ENCODE measurements at places on chromosomes 4 and X. TPM values are rescaled to one million over a fixed set of nuclear protein-coding genes. Genes with fewer than 3 reads are reported as not detected.

DNA sequence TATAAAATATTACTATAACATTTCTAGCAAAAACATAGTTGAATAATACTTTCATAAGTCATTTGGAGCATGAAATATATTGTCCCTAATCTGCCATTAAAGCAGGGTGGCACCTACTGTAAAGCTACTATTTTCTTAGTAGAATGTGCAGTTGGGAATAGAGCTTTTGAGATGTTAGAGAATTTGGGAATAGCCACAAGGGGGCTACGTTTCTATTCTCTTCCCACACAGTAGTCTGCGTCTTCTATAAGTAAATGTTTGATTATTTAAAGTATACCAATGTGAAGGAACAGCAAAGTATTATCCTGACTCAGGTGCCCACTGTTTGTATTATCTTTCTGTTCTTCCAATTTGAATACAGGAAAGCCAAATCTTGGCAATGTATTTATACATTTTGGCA lies 323.2 kb upstream of the GIMD1 start:
- DNase-seq, result peak; percentile 7

GRCh38 chr4:185110375-185110823 lies 32.7 kb upstream of the SLC25A4 start:
- no peak for DNase-seq

- DNase-seq, result no peak
These were observed 286.4 kb downstream of the CRLF2 start for GRCh38 chrX:926070-926469.

ARAP2 gene
- 5.0 TPM for polyA plus RNA-seq

CT83 gene
- polyA plus RNA-seq, result not detected

PPP1R2C gene
- polyA plus RNA-seq, result not detected

DNA sequence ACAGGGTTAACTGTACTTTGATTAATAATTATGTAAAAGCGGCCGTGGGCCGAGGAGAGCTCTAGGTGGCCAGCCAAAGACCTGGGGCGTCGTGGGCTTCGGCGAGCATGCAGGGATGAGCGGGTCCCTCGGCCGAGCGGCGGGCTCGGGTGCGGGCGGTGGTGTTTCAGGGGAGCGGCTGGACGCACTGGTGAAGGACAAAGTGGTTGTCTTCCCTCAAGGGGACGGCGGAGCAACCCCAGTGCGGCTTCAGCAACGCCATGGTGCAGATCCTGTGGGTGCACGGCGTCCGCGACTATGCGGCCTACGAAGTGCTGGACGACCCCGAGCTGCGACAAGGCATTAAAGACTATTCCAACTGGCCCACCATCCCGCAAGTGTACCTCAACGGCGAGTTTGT lies 103.0 kb upstream of the C1GALT1C1 start:
- DNase-seq, result no peak

- DNase-seq, result no peak
These were observed 67.3 kb downstream of the AFAP1 start for GRCh38 chr4:7872264-7872771.

SLIT2 gene
- 112 TPM for polyA plus RNA-seq

DNA sequence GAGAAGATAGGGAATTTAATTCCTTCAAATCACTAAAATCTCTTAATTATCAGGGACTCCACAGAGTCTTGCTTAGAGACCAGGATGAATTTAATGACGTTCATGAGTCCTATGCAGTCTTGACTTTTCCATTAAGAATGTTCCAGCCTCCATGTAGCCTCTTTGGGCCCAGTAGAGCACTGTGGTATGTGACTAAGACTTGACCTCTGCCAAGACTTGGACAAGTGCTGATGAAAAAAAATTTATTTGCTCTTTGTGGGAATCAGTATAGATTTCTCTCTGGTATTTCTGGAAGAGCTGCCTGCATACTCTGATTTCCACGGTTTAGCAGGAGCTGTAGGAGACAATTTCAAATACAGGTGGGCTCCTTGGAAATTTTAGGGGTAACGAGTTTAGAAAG lies 40.6 kb downstream of the CHRDL1 start:
- DNase-seq, result no peak

ZBTB49 gene
- 12.7 TPM for polyA plus RNA-seq

ABCG2 gene
- 14.8 TPM for polyA plus RNA-seq

DMP1 gene
- not detected for polyA plus RNA-seq

DNA sequence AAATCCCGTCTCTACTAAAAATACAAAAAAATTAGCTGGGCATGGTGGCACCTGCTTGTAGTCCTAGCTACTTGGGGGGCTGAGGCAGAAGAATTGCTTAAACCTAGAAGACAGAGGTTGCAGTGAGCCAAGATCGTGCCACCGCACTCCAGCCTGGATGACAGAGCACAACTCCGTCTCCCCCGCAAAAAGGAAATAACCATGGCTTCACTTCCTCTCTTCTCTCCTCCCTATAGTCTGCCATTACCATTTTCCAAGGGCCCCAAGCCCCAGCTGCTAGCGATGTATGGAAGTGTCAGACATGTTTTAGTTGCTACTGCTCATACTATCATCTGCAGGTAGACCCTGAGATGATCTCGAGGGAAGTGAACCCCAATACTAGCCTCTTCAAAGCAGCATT lies 177.3 kb upstream of the FAM9B start:
- DNase-seq, result no peak

STK26 gene
- polyA plus RNA-seq, result 12.2 TPM

NXF2 gene
- not detected for polyA plus RNA-seq

DNA sequence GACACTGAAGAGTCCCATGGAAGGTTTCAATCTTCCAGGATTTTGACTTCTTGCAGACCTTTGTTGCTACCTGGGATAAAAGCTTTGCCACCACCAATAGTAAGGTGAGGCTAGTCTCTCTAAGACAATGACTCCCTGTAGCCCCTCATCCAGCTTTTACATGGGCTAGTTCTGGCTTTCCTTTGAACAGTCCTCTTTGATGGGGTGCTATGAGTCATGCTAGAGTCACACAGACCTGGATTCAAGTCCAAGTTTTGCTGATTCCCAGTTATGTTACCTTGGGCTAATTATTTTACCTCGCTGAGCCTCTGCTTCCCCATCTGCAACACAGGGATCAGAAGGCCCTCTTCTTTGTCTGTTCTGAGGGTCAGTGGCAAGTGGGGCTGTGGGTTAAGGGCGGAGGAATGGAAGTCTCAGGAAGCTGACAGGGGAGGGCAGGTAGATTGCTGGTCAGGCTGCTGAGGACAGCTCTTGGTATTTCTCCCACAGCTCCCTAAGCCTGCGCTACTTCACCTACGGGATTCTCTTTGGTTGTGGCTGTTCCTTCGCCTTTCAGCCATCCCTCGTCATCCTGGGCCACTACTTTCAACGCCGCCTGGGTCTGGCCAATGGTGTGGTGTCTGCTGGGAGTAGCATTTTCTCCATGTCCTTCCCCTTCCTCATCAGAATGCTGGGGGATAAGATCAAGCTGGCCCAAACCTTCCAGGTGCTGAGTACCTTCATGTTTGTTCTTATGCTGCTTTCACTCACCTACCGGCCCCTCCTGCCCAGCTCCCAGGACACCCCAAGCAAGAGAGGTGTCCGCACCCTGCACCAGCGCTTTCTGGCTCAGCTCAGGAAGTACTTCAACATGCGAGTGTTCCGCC lies 90.3 kb downstream of the RLIM start:
- DNase-seq, result no peak

DNA sequence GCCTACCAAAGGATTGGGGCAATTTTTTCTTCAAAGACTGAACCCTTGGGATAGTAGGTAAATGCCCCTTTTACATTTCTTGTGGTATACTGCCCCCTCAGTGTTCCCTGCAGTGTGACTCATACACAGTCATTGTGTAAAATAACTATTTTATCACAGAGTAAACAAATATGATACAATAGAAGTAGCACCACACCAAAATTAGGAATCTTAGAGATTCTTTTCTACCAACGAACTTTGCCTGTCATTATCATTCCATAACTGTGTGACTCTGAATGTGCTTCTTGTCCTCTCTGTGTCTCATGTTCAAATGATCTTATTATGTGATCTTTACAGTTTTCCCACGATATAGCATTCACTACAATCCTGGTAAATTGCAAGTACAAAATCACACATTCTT lies 517.0 kb downstream of the ZIC3 start:
- no peak for DNase-seq

IL21 gene
- polyA plus RNA-seq, result not detected

TRO gene
- 99.7 TPM for polyA plus RNA-seq

- no peak for DNase-seq
These were observed 67.7 kb downstream of the MID1IP1 start for GRCh38 chrX:38868941-38869401.

DNA sequence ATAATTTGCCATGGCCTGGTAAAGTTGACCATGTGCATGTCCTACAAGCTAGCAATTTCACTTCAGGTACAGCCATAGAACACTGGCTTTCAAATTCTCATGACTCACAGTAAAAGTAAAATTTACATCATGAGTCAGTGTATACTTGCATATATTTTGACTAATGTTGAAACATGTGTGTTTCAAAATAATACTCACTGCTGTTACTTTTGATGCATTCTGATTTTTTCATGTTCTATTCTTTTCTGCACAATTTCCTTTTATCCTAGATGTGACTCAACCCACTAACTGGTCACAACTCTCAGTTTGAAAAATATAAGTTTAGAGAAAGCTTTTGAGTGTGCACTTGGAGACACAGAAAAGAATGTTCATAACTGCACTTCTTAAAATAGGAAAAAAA lies 365.7 kb downstream of the FGF13 start:
- DNase-seq, result no peak

- DNase-seq, result no peak
These were observed 51.8 kb downstream of the ZNF827 start for GRCh38 chr4:145886871-145887240.

DNA sequence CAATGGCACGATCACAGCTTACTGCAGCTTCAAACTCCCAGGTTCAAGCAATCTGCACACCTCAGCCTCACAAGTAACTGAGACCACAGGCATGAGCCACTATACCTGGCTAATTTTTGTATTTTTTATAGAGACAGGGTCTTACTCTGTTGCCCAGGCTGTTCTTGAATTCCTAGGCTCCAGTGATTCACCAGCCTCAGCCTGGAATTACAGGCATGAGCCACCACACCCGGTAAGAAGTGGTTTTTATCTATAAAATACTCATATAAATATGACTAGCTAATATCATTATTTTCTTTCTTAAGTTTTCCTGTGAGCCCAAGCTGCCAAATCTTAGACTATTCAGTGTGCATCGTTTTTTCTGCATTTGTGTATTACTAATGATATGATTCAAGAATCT lies 4.4 kb downstream of the SCFD2 start:
- DNase-seq, result no peak

DNA sequence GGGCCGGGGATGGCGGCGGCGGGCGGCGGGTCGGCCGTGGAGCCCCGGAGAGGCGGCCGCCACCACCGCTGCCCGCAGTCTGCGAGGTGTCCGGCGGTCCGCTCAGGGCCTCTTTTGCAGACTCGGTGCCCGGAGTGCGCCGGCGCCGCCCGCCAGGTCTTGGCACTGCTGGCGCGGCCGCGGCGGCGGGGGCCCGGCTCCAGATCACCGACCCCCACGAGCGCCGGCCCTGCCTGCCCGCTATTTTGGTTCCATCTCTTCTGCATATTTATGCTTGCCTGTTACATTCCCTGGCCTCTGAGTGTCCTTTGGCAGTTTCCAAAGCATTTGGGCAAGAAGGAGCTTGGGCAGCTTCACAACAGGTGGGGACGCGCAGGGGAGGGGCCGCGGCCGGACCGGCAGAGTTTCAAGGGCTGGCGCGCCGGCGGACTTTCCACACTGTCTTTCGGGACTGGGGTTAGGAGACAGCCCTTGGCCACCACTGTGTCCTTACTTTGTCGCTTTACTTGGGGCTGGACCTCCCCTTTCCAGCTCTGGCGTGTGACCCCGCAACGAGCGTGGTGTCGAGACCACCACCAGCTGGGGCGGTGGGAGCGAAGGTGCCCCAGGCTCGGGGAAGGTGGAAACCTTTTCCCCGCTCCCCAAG lies 668 bp upstream of the TAPT1 start:
- DNase-seq, result peak; percentile 54

TMPRSS11F gene
- not detected for polyA plus RNA-seq

KLF8 gene
- 19.6 TPM for polyA plus RNA-seq

DNA sequence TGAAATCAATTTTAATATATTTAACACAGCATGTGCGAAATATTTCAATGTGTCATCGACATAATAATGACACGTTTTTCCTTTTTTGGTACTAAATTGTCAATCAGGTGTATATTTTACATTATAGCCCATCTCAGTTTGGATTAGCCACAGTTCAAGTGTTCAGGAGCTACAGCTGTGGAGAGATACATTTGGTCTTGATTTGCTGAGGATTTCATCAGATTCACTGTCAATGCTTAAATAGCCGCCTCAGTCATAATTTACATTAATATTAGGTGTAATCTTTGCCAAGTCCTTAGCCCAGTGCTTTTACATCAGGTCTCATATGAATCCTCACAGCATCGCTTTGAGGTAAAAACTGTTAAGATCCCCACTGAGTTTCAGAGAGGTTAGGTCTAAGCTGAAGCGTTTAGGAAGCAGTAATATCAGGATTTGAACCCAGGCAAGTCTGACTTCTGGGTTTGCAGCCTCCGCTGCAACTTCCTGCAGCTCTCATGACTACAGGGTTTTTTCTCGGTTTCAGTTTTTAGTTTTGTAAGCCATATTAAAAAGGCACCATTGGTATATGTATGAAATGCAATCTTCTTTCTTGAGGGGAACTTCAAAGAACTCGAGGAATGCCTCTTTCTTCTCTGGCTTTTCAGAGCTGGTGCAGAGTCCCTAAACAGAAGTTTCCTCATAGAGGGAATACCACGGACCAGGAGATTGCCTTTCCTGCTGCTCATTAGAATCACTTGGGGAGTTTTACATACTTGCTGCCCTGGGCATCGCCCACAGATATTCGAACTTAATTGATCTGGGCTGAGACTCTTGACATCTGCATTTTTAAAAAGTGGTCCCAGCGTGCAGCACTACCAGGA lies 6.4 kb downstream of the MTM1 start:
- no peak for DNase-seq

ETDB gene
- not detected for polyA plus RNA-seq

STK32B gene
- polyA plus RNA-seq, result 3.8 TPM

DNA sequence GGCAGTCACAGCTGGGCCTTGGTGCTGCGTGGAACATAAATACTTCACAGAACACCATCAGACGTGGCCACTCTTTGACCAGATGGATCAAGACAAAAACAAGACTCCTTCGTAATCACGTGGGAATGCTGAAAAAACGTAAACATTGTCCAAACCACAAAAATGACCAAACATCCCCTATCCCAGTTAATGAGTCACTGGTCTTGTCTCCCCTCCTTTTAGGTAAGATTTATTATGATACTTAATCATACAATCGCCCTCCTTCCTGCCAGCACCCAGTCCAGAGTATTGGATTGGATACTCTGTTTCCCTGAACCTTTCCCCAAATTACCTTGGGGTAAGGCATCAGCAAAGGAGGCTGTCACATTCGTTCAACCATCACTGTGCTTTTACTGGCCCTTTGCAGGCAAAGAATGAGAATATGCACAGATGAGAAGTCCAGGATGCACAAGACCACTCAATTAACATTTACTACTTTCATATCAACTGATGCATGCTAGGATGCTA lies 601 bp upstream of the TCEANC start:
- no peak for DNase-seq

- no peak for DNase-seq
These were observed 188.8 kb downstream of the LRBA start for GRCh38 chr4:150826306-150826705.

HTR2C gene
- 0.20 TPM for polyA plus RNA-seq

GRCh38 chrX:48896611-48897011 lies 957 bp downstream of the TIMM17B start:
- DNase-seq, result no peak

- DNase-seq, result no peak
These were observed 114.1 kb upstream of the PPARGC1A start for GRCh38 chr4:24003926-24004325.

DKK2 gene
- 2.4 TPM for polyA plus RNA-seq

TMEM187 gene
- polyA plus RNA-seq, result 6.8 TPM

- DNase-seq, result no peak
These were observed 112.6 kb downstream of the TMA16 start for GRCh38 chr4:163606896-163607691.

- no peak for DNase-seq
These were observed 2.0 kb upstream of the CXorf66 start for GRCh38 chrX:139967300-139967699.
